ENCODE measurements at places on chromosomes 4 and X. TPM values are rescaled to one million over a fixed set of nuclear protein-coding genes. Genes with fewer than 3 reads are reported as not detected.

Gene EDA2R
- not detected for total RNA-seq

DNA sequence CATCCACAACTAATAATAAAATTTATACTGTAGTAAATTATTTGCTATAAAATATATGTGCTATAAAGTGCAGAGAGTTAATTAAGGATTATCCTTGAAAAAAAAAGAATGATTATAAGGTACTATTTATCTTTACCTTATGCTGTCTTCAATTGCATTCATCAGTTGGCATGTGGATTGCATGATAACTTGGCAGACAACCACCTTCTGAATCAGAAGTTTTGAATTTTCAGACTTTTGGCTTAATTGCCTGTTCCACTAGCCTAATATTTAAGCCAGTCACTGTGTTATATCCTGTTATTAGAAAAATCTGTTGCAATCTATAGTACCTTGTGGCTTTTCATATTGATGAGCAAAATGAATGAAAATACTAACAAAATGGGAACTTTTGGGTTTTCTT is 1040.3 kb upstream of the PCDH10 start:
- H3K27ac ChIP-seq = no peak overlapping the region
- no peak for DNase-seq
- no peak overlapping the region for H3K4me3 ChIP-seq
- H3K27me3 ChIP-seq = no peaks in the 10 kb centered on the region
- H3K36me3 ChIP-seq = no peaks in the 10 kb centered on the region

Gene CYSLTR1
- not detected for total RNA-seq

DNA sequence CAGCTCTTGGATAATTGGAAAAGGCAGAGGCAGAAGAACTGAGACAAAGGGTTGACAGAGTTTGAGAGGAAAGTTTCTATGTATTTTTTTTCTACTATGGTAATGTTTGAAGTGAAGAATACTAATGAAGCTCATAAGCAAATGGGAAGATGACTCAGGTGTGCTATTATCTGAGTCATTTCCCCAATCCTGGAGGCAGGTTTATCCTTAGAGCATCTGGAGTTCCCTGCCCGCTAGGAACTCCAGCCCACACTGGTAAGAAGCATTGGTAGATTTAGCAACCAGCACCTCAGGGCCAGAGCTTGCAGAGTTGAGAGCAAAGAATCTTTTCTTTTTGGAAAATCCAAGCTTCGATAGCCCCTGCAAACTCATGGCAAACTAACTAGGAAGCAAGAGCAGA is 55.2 kb downstream of the DOCK11 start:
- no peaks in the 10 kb centered on the region for H3K27me3 ChIP-seq
- no peak for DNase-seq
- no peak overlapping the region for H3K4me3 ChIP-seq
- no peaks in the 10 kb centered on the region for H3K4me1 ChIP-seq

- no peak overlapping the region for H3K4me3 ChIP-seq
- no peak for DNase-seq
- no peak overlapping the region for H3K27ac ChIP-seq
Measured at GRCh38 chrX:54288277-54288676, 69.6 kb downstream of the WNK3 start.

Gene EPHA5
- total RNA-seq = 0.11 TPM

DNA sequence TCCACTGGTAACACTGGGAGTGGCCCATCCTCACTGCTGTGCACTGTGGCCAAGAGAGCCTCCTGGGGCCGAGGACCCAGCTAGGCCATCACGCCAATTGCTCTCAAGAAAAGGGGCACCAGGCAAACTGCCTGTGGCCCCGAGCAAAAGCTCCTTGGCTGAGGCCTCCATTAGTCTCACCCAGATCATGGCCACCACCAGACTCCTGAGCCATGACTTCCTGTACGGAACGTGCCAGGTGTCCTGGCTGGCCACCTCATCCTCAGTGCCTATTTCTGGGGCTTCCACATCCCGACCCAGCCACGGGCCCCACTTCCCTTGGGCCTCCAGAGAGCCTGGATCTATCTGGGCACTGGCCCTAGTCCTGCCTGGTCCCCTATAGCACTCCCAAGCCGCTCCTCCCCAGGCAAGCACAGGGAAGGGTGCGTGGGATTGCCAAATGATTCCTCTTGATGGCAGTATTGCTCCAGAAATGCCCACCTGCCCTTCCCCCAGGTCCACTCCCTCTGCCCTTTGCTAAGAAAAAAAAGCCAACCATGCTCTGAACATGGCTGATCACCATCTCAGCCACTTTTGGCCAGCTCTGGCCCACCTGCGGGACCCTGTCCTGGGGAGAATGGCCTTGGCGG is 212.6 kb upstream of the AGTR2 start:
- H3K27ac ChIP-seq = no peak overlapping the region
- no peaks in the 10 kb centered on the region for H3K27me3 ChIP-seq
- no peaks in the 10 kb centered on the region for H3K4me1 ChIP-seq
- H3K4me3 ChIP-seq = no peak overlapping the region
- no peaks in the 10 kb centered on the region for H3K36me3 ChIP-seq
- DNase-seq = peak; percentile 35

DNA sequence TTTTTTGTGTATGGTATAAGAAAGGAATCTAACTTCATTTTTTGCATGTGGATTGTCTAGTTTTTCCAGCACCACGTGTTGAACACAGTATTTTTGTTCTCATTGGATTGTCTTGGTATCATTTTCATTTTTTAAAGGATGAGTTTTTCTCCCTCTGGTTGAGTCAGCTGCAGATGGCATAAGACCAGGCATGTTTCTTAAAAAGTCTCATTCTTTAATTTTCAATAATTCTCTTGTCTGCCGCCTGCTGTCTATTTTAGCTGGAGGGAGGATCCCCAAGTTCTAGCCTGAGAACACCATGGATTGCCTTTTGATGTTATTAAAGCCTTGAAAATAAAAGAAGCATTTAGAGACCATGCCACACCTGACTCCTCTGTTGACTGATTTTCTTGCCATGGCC is 263.8 kb downstream of the ARHGAP24 start:
- H3K4me1 ChIP-seq = no peaks in the 10 kb centered on the region
- H3K27ac ChIP-seq = no peak overlapping the region
- H3K27me3 ChIP-seq = no peaks in the 10 kb centered on the region
- no peak overlapping the region for H3K4me3 ChIP-seq
- DNase-seq = no peak
- no peaks in the 10 kb centered on the region for H3K36me3 ChIP-seq

Gene LAMTOR3
- total RNA-seq = 33.6 TPM

GRCh38 chr4:145619639-145619996 is 433 bp downstream of the MMAA start:
- H3K27me3 ChIP-seq = no peaks in the 10 kb centered on the region
- no peaks in the 10 kb centered on the region for H3K36me3 ChIP-seq
- DNase-seq = no peak
- H3K27ac ChIP-seq = peak overlapping the region; percentile 97

Gene FBXW7
- 34.1 TPM for total RNA-seq

GRCh38 chr4:123168812-123169211 is 227.8 kb upstream of the SPRY1 start:
- H3K27ac ChIP-seq = no peak overlapping the region
- H3K36me3 ChIP-seq = no peaks in the 10 kb centered on the region
- no peak for DNase-seq
- no peak overlapping the region for H3K4me3 ChIP-seq
- no peaks in the 10 kb centered on the region for H3K27me3 ChIP-seq

- H3K4me3 ChIP-seq = no peak overlapping the region
- no peaks in the 10 kb centered on the region for H3K27me3 ChIP-seq
- H3K27ac ChIP-seq = no peak overlapping the region
- no peaks in the 10 kb centered on the region for H3K36me3 ChIP-seq
Measured at GRCh38 chr4:169566021-169566818, 46.2 kb downstream of the NEK1 start.

DNA sequence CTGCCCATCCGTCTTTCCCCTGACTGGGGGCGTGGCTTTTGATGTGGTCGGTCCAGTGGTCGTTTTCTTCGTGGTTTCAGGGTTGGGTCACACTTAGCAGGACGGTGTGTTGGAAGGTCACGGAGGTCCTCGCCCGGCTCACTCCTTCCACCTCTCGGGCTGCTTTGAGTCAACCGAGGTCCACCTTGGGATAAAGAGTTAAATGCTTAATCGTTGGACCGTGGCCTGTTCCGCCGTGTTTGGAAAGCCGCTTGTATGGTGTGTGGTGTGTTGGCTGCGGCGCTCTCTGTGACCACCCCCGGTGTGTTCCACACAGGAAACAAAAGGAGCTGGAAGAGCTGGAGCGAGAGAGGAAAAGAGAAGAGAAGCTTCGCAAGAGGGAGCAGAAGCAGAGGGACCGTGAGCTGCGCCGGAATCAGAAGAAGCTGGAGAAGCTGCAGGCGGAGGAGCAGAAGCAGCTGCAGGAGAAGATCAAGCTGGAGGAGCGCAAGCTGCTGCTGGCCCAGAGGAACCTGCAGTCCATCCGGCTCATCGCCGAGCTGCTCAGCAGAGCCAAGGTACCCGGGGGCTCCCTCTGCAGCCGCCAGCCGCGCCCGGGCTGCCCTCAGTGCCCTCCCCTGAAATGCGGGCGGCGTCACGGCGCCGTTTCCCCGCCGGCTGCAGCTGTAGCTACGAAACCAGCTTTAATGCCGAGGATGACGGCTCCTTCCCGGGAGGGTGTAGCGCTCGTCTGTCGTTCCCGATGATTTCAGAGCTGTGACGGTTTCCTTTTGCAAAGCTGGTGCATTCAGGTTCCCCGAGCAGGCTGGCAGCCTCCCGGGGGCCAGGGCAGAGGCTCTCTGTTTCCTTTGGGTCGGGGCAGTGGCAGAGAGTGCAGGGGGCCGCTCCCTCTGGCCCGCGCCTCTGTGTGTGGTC is 7.7 kb downstream of the AKAP17A start:
- peak overlapping the region; percentile 34 for H3K27ac ChIP-seq
- no peaks in the 10 kb centered on the region for H3K27me3 ChIP-seq
- no peak for DNase-seq
- no peaks in the 10 kb centered on the region for H3K4me1 ChIP-seq
- H3K36me3 ChIP-seq = peaks cover 8% of the 10 kb centered on the region

Gene RAB9B
- 1.6 TPM for total RNA-seq

GRCh38 chr4:18722748-18723191 is 701.2 kb upstream of the LCORL start:
- no peak overlapping the region for H3K27ac ChIP-seq
- H3K4me3 ChIP-seq = no peak overlapping the region
- no peaks in the 10 kb centered on the region for H3K27me3 ChIP-seq
- H3K36me3 ChIP-seq = no peaks in the 10 kb centered on the region
- DNase-seq = no peak
- H3K4me1 ChIP-seq = no peaks in the 10 kb centered on the region
